ENCODE measurements at places on chromosomes 16 and 17. TPM values are rescaled to one million over a fixed set of nuclear protein-coding genes. Genes with fewer than 3 reads are reported as not detected.

Gene ULK2
- 26.8 TPM for total RNA-seq

Gene CD79B
- 2.2 TPM for total RNA-seq

DNA sequence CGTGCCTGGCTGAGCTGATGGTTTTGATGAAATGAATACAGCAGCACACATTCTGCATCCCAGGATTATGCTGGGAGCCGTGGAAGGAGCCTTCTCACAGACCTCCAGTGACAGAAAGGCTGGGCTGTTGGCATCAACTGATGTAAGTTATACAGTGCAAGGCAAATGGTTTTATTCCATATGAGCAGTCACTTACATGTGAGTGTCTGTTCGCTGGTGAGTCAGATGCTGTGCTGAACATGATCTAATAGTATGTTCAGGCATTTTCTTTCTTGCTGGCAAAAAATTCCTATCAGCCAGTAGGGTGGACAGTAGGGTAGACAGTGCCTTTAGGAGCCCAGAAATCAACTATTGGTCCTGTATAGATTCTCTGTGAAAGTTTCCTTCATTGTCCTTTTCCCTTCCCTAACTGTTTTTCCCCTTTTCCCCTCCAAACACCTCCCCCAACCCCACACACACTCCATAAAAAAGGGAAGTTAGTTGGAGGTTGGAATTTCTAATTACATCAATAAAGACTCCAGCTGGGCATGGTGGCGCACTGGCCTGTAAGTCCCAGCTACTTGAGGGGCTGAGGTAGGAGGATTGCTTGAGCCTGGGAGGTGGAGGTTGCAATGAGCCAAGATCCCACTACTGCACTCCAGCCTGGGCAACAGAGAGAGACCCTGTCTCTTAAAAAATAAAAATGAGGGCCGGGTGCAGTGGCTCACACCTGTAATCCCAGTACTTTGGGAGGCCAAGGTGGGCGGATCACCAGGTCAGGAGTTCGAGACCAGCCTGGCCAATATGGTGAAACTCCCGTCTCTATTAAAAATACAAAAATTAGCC is 36.2 kb downstream of the LDHD start:
- no peak for DNase-seq

- DNase-seq, result peak; percentile 29
Observed at GRCh38 chr16:70770626-70771552, 30.1 kb downstream of the VAC14 start.

GRCh38 chr16:30958175-30959079 is 873 bp downstream of the SETD1A start:
- DNase-seq, result no peak

- no peak for DNase-seq
Observed at GRCh38 chr16:73022534-73022933, 25.4 kb downstream of the ZFHX3 start.

- DNase-seq, result no peak
Observed at GRCh38 chr16:82203198-82203597, 33.2 kb upstream of the MPHOSPH6 start.

Gene TPSD1
- 1.3 TPM for total RNA-seq

- no peak for DNase-seq
Observed at GRCh38 chr16:64370112-64370511, 751.8 kb downstream of the CDH11 start.

GRCh38 chr17:49029801-49030200 is 32.6 kb downstream of the IGF2BP1 start:
- no peak for DNase-seq

Gene CLDN7
- total RNA-seq, result 5.4 TPM

GRCh38 chr16:84266451-84266850 is 26.6 kb upstream of the KCNG4 start:
- DNase-seq, result no peak

- DNase-seq, result peak; percentile 43
Observed at GRCh38 chr16:52912565-52913173, 140.0 kb downstream of the CHD9NB start.

Gene SLFN11
- total RNA-seq, result 27.9 TPM

GRCh38 chr16:797120-797420 is 3.5 kb downstream of the GNG13 start:
- DNase-seq, result no peak

GRCh38 chr16:3485821-3486505 is 9.3 kb downstream of the C16orf90 start:
- DNase-seq, result no peak

Gene CACNA1G
- 8.9 TPM for total RNA-seq

Gene RPL19
- 1,319 TPM for total RNA-seq

Gene IKZF3
- total RNA-seq, result 0.39 TPM

Gene CCT6B
- 3.2 TPM for total RNA-seq

DNA sequence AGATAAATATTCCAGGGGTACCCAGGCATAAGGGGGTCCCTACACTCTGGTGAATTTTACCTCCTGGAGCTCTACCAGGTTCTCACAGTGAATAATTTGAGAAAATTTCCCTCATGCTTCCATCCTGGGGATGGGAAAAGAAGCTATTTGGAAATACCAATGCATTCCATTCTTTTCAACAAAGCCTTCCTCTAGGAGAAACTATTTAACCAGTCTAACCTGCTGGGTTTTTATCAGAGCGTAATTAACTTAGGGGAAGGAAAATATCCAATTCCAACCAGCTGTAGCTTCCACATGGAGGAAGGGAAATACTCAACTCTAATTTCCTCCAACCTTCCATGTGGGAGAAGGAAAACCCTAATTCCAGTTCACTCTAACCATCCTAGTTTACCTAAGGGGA is 17.0 kb downstream of the MFSD6L start:
- DNase-seq, result no peak

- no peak for DNase-seq
Observed at GRCh38 chr17:71118039-71118438, 948.7 kb downstream of the KCNJ2 start.

- no peak for DNase-seq
Observed at GRCh38 chr16:53805113-53805512, 101.2 kb downstream of the FTO start.

Gene CLEC10A
- total RNA-seq, result 3.7 TPM

- DNase-seq, result no peak
Observed at GRCh38 chr16:2586901-2587480, 49.2 kb downstream of the PDPK1 start.

Gene WFDC1
- total RNA-seq, result 5.8 TPM

Gene VAT1L
- total RNA-seq, result 2.4 TPM

DNA sequence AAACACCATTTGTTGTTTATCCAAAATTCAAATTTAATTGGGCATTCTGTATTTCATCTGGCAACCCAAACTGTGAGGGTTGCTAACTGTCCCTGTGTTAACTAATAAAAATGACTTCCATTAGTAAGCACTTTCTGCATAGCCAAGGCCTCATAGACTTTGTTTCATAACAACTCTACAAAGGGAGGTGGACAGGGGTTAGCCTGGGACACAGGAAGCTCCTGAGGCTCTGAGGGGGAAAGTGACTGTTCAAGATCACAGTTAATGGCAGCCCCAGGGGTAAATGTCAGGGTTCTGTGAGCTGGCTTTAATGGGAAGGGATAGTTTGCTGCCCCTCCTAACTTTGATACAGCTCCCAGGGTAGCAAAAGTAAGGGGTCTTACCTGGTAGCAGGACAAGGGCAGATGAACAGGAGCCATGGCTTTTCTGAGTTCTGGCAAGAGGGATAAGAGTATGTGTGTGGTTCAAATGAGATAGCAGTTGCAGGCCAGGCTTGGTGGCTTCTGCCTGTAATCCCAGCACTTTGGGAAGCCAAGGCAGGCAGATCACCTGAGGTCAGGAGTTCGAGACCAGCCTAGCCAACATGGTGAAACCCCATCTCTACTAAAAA is 2.2 kb downstream of the HEATR9 start:
- DNase-seq, result no peak

Gene UTS2R
- 0.20 TPM for total RNA-seq

Gene CX3CL1
- 2.6 TPM for total RNA-seq

- no peak for DNase-seq
Observed at GRCh38 chr17:1566505-1567199, 4.1 kb upstream of the PITPNA start.

- DNase-seq, result no peak
Observed at GRCh38 chr17:6941989-6942388, 53.9 kb upstream of the ALOX12 start.

Gene KCNAB3
- 2.2 TPM for total RNA-seq

DNA sequence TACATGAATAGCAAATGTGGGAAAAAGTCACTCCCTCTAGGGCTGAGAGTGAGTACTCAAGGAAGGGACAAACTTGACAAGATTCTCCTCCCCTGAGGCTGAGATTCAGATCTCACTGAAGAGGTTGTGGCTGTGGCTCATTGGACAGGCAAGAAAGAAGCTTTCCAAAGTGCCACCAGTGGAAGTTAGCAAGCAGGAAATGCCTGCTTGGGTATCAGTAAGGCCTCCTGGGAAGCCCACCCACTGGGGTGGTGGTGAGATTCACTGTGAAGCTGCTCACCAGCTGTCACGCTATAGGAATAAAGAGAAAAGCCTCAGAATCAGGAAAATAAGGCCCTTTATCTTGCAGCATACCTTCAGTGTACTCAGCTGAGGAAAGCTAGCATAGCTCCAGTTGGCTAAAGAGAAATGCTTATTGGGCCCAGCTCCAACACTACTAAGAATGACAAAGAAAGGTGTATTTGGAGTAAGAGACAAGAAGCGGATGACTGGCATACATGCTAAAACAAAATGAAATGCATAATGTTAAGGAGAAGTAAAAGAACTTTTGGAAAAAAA is 274.4 kb upstream of the TOM1L1 start:
- DNase-seq, result no peak

DNA sequence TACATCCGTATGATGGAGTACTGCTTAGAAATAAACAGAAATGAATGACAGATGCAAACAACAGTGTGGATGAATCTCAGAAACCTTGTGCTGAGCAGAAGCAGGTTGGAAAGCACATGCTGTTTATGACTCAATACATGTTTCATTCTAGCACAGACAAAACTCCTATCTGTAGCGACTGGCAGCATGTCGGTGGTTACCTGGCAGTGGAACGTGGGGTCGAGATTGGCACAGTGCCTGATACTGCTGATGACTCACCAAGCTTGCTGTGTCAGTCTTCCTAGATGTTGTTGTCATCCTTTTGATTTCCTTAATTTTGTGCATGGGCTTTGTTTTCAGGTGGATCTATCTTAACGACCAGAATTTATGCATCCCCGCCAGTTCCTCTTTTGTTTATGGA is 62.1 kb downstream of the GAN start:
- DNase-seq, result peak; percentile 16

- no peak for DNase-seq
Observed at GRCh38 chr17:71113347-71113746, 944.0 kb downstream of the KCNJ2 start.

- no peak for DNase-seq
Observed at GRCh38 chr16:49514073-49514980, 140.7 kb downstream of the C16orf78 start.

DNA sequence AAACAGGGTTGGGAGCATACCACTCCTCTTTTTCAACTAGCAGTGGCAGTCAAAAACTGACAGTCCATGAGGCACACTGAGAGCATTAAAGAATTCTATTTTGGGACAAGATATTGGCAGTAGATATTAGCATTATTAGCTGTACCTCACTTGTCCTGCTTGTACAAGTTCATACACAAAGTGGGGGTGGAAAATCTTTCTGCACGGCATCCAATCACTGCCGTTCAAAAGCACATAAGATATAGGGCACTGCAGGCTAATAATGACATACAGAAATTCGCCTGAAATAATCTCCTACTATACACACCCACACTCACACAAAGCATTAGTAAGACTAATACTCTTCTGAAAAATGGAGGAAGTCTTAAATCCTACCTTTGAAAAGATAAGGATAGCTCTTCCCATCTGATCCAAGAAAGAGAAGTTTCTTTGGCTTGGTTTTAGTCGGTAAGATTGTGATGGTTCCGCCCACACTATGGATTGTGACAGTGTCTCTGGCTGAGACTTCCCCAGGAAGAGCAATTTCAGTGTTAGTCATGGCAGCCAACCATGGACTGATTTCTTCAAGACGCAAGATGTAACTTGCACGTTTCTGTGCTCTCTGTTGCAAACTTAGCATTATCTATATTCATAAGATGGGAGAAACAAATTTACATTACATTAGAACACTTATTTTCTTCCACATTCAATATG is 40.6 kb upstream of the ARL6IP1 start:
- no peak for DNase-seq

- no peak for DNase-seq
Observed at GRCh38 chr16:4461250-4462085, 13.0 kb downstream of the NMRAL1 start.

DNA sequence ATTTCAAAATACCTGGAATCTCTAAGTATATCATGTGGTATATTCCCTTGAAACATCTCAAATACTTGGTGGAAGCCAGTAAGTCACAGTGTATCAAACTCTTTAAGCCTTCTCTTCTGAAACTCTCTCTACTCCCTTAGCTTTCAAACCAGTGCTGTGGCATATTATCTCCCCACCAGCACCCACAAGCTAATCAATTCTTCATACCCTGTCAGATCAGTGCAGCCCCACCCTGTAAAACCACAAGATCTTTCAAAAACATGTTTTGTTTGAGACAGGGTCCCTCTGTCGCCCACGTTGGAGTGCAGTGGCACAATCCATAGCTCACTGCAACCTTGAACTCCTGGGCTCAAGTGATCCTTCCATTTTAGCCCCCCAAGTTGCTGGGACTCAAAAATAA is 91.6 kb upstream of the C17orf78 start:
- DNase-seq, result no peak

DNA sequence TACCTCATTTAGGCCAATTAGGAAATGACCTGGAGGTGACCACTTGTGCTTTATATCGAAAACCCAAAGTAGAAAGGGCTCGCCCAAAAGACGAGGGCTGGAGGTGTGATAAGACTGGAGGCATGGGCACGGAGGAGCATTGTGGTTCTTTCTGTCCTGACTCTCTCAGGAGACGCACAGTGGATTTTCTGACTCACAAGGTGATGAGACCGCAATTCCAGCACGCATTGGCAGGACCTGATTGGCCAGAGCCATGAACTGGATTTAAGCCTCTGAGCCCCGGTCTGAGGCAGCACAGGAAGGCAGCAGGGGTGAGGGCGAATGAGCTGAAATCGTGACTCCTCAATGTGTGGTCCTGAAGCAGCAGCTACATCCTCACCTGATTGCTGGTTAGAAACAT is 559.1 kb upstream of the SALL1 start:
- no peak for DNase-seq

Gene CACNA1H
- 12.6 TPM for total RNA-seq

- no peak for DNase-seq
Observed at GRCh38 chr16:3842994-3843393, 37.5 kb downstream of the CREBBP start.

Measured in skin of body (tissue), 3 donors.